K562 (cell line): ENCODE measurements at places on chromosomes 6 and 20. TPM values are rescaled to one million over a fixed set of nuclear protein-coding genes. Genes with fewer than 3 reads are reported as not detected.

The SOX4 gene
- polyA plus RNA-seq = 0.01 and 0.04 TPM in 2 replicates

The MMP24 gene
- not detected in 2 replicates for polyA plus RNA-seq

The PTK6 gene
- 0.07 TPM in 1 of 2 replicates, not detected in the other for polyA plus RNA-seq

The ZKSCAN8 gene
- polyA plus RNA-seq = 21.8 and 24.4 TPM in 2 replicates

The PBOV1 gene
- polyA plus RNA-seq = not detected in 2 replicates

The OCSTAMP gene
- polyA plus RNA-seq = not detected in 2 replicates

The GPR6 gene
- polyA plus RNA-seq = not detected in 2 replicates
